ENCODE measurements at places on chromosomes 2 and 18. TPM values are rescaled to one million over a fixed set of nuclear protein-coding genes. Genes with fewer than 3 reads are reported as not detected.
A peak's percentile ranks its signal among the peaks of the same experiment; 100 is the strongest.

Gene MAL
- total RNA-seq = 9.0 TPM

DNA sequence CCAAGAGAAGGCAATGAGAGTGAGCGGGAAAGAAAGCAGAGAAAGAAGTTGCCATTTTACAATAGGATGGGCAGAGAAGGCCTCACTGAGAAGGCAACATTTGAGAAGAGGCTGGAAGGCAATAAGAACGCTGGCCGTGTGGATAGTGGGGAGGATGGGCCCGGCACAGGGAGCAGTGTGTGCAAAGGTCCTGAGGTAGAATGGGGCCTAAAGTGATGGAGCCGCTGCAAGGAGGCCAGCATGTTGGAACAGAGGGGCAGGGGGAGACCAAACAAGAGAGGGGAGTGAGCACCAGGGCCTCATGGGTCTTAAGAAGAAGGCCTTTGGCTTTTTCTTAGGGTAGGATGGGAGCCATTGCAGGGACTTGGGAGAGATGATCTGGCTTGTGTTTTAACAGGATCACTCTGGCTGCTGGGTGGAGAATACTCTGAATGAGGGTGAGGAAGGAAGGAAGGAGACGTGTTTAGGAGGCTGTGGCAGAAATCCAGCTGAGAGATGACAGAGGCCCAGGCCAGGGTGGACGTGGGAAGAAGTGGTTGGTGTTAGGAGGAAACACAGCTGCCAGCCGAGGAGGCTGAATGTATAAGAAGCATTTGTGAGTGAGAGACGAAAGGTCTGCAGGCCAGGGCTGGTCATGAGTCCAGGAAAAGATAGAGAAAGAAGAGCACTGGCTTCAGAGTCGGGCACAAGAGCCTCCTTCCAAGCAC is 159.8 kb downstream of the KLHL29 start:
- DNase-seq = no peak

Gene PID1
- 5.3 TPM for total RNA-seq

Gene TMEM185B
- 12.3 TPM for total RNA-seq

Gene VSNL1
- total RNA-seq = 6.1 TPM

Gene TMEM247
- total RNA-seq = not detected

Gene FABP1
- not detected for total RNA-seq

Gene USP40
- total RNA-seq = 21.8 TPM

DNA sequence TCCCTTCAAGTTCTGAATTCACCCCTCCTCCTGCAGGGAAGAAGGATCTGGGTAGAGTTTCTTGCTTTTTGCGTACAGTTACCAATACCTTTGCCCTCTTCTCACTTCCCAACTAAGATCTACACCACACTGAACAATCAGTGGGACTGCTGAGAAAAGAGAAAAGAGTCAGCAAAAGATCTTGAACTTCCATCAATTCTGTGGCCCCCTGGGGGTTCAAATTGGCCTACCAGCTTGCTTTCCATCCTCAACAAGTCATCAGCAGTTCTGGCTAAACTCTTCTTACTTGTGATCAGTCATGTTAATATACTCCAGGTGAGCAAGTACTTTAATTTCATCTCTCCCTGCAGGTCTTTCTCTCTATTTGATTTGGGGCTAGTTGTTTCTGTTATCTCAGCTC is 739.3 kb upstream of the LRRTM4 start:
- DNase-seq = no peak

DNA sequence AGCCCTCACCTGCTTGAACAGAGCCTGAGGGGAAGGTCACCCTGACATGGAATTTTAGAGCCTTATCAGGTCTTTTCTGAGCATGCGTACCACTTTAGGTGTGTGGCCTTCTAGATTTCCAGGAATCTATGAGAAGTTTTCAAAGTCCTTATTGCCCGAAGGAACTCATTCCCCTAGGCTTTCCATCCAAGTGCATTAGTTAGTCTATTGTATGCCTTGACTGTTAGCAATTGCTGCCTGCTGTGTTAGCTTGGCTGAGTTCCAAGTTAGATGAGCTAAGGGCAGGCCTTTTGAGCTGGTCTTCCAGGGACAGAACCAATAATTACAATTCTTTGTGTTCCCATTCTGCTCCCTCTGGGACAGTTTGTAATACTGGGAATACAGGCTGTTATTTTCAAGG is 30.8 kb upstream of the PUM2 start:
- no peak for DNase-seq

- DNase-seq = no peak
These were observed 790.3 kb downstream of the ERBB4 start for GRCh38 chr2:211748339-211748738.

GRCh38 chr2:207403950-207404349 is 125.8 kb upstream of the CREB1 start:
- no peak for DNase-seq

Gene MYCN
- total RNA-seq = 43.8 TPM

GRCh38 chr2:75822336-75822735 is 111.6 kb upstream of the GCFC2 start:
- DNase-seq = no peak

- no peak for DNase-seq
These were observed 29.0 kb downstream of the LPIN1 start for GRCh38 chr2:11775384-11775783.

GRCh38 chr18:63994783-63995399 is 25.0 kb downstream of the SERPINB8 start:
- DNase-seq = peak; percentile 47

GRCh38 chr2:58204195-58204959 is 36.7 kb downstream of the FANCL start:
- DNase-seq = no peak

DNA sequence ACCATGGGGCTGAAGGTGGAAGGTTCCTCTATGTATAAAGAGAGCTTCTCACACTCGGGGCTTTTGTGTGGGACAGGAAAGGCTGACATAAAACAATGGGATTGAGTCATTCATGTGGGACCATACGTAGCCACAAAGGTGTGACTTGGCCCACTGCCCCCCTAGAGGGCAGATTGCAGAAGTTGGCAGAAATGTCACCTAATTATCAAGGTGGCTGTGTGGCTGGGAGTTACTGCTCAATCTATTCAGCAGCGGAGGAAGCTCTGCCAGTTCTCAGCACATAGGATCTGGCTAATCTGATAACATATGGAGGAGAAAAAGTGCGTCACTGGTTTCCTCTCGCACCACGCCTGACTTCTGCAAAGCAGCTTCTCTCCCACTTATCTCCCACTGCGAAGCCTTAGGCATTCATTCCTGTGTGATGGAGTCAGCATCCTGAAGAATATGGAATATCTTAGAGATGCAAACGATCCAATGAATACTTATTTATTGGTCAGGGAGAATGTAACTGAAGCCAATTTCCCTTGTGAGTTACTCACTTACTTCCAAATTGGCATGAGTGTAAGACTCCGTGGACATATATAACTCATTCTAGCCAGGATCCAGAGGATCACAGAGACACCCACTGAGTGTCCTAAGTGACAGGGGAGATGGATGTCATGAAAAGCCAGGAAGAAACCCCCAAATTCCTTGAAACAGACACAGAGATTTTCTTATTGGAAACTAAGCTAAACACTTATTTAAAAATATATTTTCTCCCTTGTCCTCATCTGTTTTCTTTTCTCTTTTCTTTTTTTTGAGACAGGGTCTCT is 344.8 kb downstream of the TGIF1 start:
- DNase-seq = no peak

GRCh38 chr2:231614559-231615057 is 21.9 kb downstream of the TEX44 start:
- DNase-seq = no peak

DNA sequence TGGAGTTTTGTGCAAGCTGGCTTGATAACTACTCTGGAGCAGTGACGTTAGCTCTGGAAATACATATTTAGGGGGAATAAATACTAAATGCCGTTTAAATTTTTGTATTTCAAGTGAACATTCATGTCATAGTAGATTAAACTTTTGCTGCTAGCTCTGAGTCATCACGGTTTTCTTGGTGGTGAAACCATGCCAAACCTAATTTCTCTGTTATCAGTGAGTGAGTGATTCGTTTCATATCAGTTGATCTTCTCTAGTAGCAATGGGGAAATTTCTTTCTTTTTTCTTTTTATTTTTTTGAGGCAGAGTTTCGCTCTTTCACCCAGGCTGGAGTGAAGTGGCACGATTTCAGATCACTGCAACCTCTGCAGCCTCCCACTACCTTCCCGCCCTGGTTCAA is 211.1 kb downstream of the PTPRM start:
- DNase-seq = no peak

DNA sequence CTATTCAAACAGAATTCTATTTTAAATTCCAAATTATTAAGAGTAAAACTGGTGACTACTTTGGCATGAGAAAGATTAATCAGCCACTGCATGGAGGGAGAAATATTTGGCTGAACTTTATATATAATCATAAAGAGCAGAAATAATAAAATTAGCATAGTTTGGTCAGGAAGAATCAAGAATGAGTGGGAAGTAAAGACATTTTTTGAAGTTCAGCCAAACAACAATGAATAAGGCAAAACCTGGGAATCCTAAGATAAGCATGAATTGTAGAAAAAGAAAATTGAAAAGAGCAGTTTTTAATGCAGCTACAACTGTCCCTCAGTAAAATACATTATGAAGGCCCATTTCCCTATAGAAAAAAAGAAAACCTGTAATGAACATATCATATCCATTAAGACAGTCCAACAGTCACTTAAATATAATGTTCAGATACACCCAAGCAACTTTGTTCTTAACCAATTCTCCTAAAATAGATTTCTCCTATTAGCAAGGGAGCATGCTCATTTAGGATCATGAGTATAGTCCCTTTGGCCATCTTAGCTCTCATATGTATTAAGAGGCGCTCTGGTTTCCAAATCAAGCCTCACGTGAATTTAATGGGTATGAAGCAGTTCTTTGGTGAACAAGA is 6.5 kb downstream of the TMEM17 start:
- DNase-seq = no peak

Gene UGT1A1
- not detected for total RNA-seq

DNA sequence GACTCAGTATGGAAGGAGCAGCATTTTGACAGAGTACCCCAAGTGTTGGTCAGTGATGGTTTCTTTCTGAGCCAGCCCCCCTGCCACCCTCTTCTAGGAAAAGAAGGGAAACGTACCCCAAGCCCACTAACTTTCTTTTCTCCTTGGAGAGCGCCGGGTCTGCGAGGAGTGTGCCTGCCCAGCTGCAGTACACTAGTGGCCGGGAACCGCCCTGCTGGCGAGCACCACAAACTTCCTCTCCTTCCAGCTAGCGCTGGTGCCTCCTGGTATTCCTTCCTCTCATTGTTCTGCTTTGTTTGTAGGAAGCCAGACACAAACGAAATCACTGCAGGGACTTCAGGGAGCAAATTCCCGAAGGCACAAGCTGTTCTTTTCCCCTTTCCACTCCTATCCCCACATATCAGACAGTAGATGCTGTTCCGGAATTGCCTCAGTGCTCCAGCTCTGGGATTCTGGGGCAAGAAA is 1.8 kb downstream of the CCDC85A start:
- DNase-seq = peak; percentile 53

- no peak for DNase-seq
These were observed 1.0 kb upstream of the STRN start for GRCh38 chr2:36967236-36967876.

DNA sequence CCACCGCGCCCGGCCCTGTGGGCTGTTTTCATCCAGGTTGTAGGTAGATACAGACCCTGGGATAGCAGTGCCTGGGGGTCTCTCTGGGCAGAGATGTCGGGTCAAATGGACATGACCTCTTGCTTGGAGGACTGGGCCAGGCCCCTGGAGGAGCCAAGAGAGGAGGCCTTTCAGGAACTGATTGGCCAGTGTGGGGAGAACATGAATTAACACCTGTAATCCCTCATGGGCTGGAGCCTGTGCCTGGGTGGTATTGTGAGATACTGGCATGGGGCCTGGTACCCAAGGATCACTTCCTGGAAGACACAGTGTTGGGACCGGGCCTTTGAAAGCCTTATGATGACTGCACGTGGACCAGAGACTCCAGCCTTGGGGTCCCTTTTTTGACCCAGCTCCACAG is 158.7 kb upstream of the SKOR2 start:
- no peak for DNase-seq

DNA sequence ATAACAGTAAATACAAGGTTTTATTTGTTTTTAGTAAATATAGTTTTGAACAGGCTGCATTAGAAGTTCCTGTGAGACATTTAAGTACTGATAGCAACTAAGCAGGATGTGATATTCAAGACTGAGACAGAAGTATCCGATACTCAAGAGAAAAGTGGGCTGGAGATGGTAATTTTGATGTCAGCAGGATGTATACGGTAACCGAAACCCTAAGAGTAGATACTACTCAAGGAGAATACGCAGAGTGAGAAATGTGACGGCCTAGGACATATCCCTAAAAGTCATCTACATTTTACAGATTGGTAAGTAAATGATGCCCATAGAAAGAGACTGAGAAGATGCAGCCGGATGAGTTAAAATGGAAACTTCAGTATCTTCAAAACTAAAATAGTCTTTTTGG is 115.4 kb downstream of the GORASP2 start:
- no peak for DNase-seq

Gene COX5B
- 207 TPM for total RNA-seq

GRCh38 chr18:47898696-47899095 is 31.8 kb downstream of the SMAD2 start:
- DNase-seq = no peak

GRCh38 chr2:199485732-199486335 is 28.1 kb upstream of the SATB2 start:
- DNase-seq = peak; percentile 83

Gene POMC
- total RNA-seq = 0.29 TPM

GRCh38 chr2:189899101-189899500 is 114.9 kb downstream of the PMS1 start:
- DNase-seq = no peak

Gene GAL3ST2
- total RNA-seq = 0.42 TPM

DNA sequence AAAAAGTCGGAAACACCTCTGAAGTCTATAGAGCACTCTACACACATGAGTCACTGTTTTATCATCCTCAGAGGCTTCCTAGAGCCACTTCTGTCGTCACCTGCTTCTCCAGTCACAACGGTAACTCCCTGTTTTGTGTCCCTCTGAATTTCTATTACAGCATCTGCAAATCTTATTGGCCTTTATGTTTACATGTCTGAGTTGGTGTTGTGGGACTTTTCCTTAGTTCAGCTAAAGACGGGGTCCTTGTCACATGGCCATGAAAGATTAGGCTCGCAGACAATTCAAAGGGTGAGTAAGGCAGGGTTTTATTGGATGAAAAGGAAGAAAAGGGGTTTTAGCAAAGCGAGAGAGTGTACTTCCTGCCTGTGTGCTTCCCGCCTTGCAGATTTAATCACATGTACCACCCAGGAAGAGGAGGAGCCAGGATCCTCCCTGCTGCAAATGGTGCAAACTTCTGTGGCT is 185.6 kb downstream of the LPIN1 start:
- DNase-seq = no peak

Gene MFF
- 108 TPM for total RNA-seq

GRCh38 chr2:46803911-46804670 is 111.5 kb downstream of the MCFD2 start:
- DNase-seq = no peak

Gene CFAP221
- 0.34 TPM for total RNA-seq

DNA sequence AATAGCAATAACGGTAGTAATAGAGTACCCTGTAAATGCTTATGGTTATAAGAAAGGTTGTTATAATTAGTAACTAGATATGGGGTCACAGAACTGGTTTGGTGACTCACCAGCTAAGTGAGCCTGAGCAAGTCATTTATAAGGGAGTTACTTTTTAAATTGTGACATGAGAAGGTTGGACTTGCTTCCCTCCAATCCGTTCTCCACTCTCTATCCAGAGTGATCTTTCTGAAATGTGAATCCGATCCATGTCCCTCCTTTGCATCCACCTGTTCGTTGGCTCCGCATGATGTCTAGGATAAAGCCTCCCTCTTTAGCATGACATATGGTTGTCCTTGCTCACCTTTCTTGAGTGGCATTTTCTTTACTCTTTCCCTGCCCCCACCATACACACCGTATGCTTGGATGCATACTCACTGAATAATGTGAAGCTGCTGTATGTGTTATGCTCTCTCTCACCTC is 83.1 kb downstream of the CDC42EP3 start:
- DNase-seq = no peak

Data from glutamatergic neuron (in vitro differentiated cells).